ENCODE measurements at places on chromosomes 7 and 10. TPM values are rescaled to one million over a fixed set of nuclear protein-coding genes. Genes with fewer than 3 reads are reported as not detected.
A peak's percentile ranks its signal among the peaks of the same experiment; 100 is the strongest.

- no peak for DNase-seq
- H3K27me3 ChIP-seq: no peaks in the 10 kb centered on the region
- no peaks in the 10 kb centered on the region for H3K36me3 ChIP-seq
- H3K4me3 ChIP-seq: no peak overlapping the region
These were observed 500.2 kb upstream of the GALNT17 start for GRCh38 chr7:70631718-70632117.

DNA sequence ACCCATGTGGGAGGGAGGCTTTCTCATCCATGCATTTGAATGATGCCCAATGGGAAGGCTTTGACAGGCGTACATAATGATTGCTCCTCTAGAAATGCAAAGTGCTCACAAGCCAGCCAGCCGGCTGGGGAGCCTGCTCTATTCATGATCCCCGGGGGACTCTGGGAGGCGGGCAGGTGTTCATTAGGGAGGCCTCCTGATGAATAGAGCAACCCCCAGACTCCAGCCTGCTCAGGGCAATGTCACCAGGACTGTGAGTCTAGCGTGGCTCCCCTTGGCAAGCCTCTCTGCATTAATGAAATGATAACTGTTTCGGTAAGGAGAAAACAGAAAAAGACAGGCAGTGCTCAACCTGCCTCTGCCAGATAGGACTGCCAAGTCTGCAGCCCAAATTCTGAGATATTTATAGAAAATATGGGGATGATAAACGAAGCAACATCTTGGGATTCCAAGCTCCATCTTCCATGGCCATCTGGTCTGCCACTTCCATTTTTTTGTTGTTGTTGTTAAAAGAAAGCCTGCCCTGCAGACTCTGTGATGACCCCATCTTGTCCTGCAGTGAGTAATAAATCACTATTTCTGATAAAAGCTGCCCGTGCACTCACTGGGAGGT is 236.4 kb downstream of the PRPF18 start:
- no peak overlapping the region for H3K27ac ChIP-seq
- no peaks in the 10 kb centered on the region for H3K4me1 ChIP-seq
- no peak overlapping the region for H3K4me3 ChIP-seq
- DNase-seq: no peak
- no peaks in the 10 kb centered on the region for H3K36me3 ChIP-seq

DNA sequence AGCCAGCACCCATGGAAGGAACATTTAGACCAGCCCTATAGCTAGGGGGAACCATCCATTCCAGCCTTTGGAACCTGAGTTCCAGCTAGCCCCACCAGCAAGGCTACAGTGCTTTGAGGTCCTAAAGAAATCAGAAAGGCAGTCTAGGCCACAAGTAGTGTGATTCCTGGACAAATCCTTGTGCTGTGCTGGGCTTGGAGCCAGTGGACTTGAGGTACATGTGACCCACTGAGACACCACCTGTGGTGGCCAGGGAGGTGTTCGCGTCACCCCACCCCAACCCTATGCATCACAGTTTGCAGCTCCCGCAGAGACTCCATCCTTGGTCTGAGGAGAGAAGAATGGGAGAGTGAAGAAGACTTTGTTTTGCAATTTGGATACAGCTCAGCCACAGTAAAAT is 31.8 kb downstream of the ZNF277 start:
- DNase-seq: peak; percentile 3
- no peak overlapping the region for H3K4me3 ChIP-seq
- H3K36me3 ChIP-seq: peaks cover 5% of the 10 kb centered on the region

GRCh38 chr7:71511361-71511807 is 379.4 kb downstream of the GALNT17 start:
- no peak for DNase-seq
- no peak overlapping the region for H3K4me3 ChIP-seq
- H3K27me3 ChIP-seq: no peaks in the 10 kb centered on the region
- H3K4me1 ChIP-seq: no peaks in the 10 kb centered on the region
- no peak overlapping the region for H3K27ac ChIP-seq
- H3K36me3 ChIP-seq: no peaks in the 10 kb centered on the region

DNA sequence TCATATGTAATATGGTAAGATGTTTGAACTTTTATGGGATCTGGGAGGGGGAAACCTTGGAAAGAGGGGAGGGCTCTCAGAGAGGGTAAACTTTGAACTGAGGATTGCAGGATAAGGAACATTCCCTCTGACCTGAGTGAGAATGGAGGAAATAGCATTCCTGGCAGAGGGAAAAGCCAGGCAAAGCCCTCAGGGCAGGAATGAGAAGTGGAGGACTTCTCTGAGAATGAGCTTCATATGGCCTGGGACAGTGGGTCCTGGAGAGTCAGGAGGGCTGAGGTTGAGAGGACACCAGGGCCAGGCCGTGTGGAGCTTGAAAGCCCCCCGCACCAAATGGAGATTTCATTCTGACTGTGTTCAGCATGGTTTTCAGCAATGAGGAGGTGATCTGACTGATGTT is 34.2 kb downstream of the NPVF start:
- peaks cover 14% of the 10 kb centered on the region for H3K27me3 ChIP-seq
- no peaks in the 10 kb centered on the region for H3K36me3 ChIP-seq
- H3K4me3 ChIP-seq: no peak overlapping the region

DNA sequence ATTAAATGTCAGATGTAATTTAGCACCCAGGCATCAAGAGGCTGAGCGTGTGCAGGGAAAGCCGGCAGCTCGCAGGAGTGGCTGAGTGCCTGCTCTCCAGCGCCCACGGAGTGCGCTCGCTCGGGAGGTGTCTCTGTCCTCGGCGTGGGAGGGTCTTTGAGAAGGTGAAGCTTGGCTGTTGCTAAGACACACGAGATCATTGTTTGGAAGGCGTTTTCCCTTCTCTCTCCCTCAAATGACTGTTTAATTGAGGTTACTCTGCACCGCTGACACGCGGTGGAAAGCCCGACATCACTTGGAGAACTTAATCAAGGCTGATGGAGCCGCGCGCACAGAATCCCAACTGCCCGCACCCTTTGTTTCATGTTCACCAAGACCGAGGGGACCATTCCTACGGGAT is 414.6 kb downstream of the DNAJB6 start:
- DNase-seq: no peak
- no peak overlapping the region for H3K4me3 ChIP-seq
- H3K4me1 ChIP-seq: no peaks in the 10 kb centered on the region
- no peaks in the 10 kb centered on the region for H3K27me3 ChIP-seq

DNA sequence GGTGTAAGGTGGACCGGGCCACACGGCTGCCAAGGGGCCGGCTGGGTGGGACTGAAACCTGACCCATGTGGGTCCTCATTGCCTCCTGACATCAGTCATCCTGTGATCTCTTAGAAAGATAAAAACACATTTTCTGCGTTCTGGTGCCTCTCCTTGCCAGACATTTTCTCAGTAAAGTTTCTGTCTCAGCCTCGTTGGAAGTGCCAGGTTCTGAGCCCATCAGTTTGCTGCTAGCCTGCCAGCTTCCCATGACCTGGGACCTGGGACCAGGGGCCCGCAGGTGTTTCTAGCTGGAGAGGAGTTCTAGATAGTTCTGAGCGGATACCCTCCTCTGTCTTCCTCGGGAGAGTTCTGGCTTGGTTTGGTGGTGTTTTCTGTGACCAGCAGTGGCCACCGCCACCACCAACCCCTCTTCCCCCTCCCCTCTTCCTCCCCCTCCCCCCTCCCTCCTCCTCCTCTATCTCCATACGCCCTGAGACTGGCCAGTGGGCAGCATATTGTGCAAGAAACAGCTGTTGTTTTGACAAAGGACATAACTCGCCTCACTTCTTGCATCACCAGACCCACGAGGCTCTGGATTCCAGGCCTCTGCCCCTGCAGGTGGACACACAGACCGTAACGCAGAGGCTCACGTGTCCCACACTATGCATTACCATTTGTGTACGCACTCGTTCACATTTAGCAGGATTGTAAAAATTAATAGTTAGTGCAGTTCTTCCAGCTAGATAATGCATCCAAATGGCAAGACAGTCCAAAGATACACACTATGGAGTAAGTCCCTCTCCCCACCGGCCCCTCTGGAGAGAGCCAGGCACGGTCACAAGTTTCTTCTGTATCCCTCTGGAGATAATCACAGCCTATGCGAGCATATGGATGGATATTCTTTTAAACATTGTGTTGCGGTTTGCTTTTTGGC is 94.6 kb downstream of the CUX1 start:
- no peak overlapping the region for H3K27ac ChIP-seq
- peaks cover 18% of the 10 kb centered on the region for H3K36me3 ChIP-seq
- no peaks in the 10 kb centered on the region for H3K27me3 ChIP-seq
- DNase-seq: peak; percentile 8
- H3K4me1 ChIP-seq: no peaks in the 10 kb centered on the region

- H3K27ac ChIP-seq: no peak overlapping the region
- peaks cover 12% of the 10 kb centered on the region for H3K4me1 ChIP-seq
- no peak for DNase-seq
- H3K27me3 ChIP-seq: no peaks in the 10 kb centered on the region
These were observed 120.2 kb downstream of the SORBS1 start for GRCh38 chr10:95440756-95441546.

DNA sequence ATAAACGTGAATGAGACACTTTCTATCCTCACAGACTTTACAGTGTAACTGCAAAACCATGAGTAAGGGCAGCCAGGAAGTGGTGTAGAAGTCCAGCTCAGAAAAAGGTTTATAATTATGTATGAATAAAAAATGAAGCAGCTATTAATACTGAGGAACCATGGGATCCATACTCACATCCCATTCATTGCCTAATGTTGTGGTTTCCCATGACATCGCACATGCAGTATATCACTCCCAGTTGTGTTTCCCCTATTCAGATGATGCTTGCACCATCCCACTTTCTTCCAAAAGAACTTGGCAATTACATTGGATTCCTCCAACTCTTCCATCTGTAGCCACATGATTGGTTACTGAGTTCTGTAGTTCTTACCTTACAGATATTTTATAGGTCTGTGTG is 74.5 kb upstream of the SEMA3D start:
- no peaks in the 10 kb centered on the region for H3K36me3 ChIP-seq
- H3K4me3 ChIP-seq: no peak overlapping the region
- no peak overlapping the region for H3K27ac ChIP-seq
- peaks cover 56% of the 10 kb centered on the region for H3K27me3 ChIP-seq

DNA sequence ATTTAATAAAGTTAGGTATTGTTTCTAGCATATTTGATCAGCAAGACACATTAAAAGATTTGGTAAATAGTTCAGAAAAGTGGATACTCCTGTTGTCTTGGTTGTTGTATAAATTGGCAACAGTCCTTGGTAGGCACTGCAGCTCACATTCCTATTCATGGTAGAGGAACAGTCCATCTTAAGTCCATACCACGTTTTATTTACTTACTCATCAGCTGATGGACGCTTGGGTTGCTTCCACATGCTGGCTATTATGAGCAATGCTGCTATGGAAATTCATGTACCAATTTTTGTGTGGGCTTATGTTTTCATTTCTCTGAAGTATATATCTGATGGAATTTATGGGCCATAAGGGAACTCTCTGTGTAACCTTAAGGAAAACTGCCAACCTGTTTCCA is 43.3 kb downstream of the C10orf120 start:
- peaks cover 48% of the 10 kb centered on the region for H3K27me3 ChIP-seq
- no peak overlapping the region for H3K27ac ChIP-seq
- H3K36me3 ChIP-seq: no peaks in the 10 kb centered on the region
- no peaks in the 10 kb centered on the region for H3K4me1 ChIP-seq
- no peak overlapping the region for H3K4me3 ChIP-seq
- DNase-seq: peak; percentile 58

DNA sequence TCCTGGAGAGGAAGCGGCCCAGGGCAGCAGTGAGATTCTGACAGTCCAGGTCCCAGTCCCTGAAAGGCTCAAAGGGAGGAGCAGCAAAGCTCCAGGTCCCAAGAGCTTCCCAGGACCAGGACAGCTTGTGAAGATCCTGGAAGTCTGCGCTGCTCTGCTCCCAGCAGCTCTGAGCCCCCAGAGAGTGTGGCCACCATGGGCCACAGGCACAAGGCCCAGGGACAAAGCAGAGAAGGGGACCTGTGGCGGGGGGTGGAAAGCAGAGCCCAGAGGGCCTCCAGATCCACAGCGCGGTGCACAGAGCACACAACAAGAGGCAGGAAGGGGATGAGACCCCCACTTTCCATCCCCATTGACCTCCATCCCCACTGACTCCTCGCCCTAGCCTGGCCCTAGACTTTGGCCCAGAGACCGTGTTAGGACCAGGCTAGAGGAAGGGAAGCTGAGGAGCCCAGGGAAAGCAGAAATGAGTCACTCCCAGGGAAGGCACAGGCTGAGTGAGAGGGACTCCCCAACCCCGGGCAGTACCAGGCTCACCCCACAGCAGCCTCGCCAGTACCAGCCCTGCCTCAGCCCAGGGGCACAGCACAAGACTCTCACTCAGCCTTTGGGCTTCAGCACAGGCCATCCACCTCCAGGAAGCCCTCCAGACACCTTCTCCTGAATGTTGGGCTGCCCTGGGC is 75.5 kb downstream of the GRID1 start:
- no peak overlapping the region for H3K4me3 ChIP-seq
- no peaks in the 10 kb centered on the region for H3K36me3 ChIP-seq
- no peak overlapping the region for H3K27ac ChIP-seq
- DNase-seq: no peak

- H3K27ac ChIP-seq: peak overlapping the region; percentile 17
- DNase-seq: peak; percentile 80
These were observed 424.3 kb downstream of the KIF20B start for GRCh38 chr10:90125456-90126255.

DNA sequence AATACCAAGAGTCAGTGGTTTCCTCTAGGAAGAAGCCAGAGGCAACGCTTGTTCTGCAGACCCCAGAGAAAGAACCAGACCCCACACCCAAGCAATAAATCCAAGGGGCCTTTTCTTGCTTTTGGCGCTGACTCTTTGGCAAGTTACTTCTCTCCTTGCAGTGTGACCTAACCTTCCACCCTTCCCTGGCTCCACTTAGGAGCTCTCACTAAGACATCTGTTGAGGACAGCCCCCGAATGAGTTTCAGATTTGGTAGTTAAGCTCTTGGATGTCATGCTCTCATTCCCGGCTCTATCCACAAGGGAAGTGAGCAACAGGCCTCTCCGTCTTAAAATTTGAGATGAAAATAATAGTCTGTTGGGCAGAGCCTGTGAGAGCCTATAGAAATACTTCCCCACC is 50.6 kb upstream of the FAM204A start:
- no peak overlapping the region for H3K27ac ChIP-seq
- H3K4me1 ChIP-seq: no peaks in the 10 kb centered on the region
- H3K4me3 ChIP-seq: no peak overlapping the region
- H3K36me3 ChIP-seq: no peaks in the 10 kb centered on the region

DNA sequence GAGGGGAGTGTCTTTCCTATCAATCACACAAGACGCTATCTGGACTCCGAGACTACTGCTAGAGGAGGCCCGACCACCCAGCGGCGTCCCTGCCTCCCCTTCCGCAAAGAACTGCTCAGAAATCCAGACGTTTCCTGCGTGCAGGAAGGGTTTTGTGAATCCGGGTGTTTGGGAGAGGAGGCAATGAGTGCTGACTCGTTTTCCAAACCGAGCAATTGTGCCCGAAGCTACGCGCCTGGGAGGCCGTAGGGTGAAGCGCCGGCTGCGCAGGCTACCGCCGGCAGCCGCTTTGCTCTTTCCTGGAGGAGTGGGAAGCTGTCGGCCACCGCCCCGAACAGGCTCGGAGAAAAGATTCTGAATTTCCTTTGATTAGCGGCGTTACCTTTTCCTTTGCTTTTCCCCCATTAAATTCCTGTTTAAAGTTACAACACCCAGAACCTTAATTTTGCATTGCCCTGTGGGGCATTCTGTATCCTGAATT is 5.3 kb downstream of the VAX1 start:
- no peak overlapping the region for H3K4me3 ChIP-seq
- DNase-seq: no peak
- no peaks in the 10 kb centered on the region for H3K36me3 ChIP-seq

- DNase-seq: peak; percentile 98
- no peaks in the 10 kb centered on the region for H3K27me3 ChIP-seq
- no peak overlapping the region for H3K27ac ChIP-seq
- peaks cover 5% of the 10 kb centered on the region for H3K4me1 ChIP-seq
- no peaks in the 10 kb centered on the region for H3K36me3 ChIP-seq
These were observed 106.7 kb downstream of the TNS3 start for GRCh38 chr7:47474937-47475879.

Gene SLC29A4
- total RNA-seq: 0.96 TPM

Gene PGAM2
- not detected for total RNA-seq

Gene RBM17
- total RNA-seq: 128 TPM

Gene INA
- not detected for total RNA-seq

Gene RADIL
- not detected for total RNA-seq

Gene GHRHR
- total RNA-seq: not detected
